Activated CD4-positive, alpha-beta T cell treated with anti-CD3 and anti-CD28 coated beads, Interleukin-2, amount 50 U/mL, for 4 hours (primary cell): ENCODE measurements at places on chromosomes 4 and X.

- peak; percentile 86 for DNase-seq
Observed at GRCh38 chrX:154368630-154369448, 5.6 kb downstream of the FLNA start.

DNA sequence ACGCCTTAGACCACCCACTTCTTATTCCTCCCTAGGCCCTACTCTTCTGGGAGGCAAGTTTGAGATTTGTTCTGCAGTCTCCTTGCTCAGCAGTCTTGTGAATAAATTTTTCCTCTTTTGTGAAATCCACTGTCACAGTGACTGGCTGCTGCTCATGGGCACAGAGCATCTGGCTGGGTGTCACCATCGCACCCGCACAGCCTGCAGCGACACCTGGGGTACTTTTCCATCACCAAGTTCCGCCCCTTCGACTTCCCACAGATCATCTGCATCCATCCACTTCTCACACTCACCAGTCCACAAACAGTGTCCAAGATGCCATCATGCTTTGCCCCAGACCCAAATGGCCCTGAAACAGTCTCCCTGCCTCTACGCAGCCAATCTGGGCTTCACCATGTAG is 36.4 kb upstream of the AFAP1 start:
- no peak for DNase-seq

DNA sequence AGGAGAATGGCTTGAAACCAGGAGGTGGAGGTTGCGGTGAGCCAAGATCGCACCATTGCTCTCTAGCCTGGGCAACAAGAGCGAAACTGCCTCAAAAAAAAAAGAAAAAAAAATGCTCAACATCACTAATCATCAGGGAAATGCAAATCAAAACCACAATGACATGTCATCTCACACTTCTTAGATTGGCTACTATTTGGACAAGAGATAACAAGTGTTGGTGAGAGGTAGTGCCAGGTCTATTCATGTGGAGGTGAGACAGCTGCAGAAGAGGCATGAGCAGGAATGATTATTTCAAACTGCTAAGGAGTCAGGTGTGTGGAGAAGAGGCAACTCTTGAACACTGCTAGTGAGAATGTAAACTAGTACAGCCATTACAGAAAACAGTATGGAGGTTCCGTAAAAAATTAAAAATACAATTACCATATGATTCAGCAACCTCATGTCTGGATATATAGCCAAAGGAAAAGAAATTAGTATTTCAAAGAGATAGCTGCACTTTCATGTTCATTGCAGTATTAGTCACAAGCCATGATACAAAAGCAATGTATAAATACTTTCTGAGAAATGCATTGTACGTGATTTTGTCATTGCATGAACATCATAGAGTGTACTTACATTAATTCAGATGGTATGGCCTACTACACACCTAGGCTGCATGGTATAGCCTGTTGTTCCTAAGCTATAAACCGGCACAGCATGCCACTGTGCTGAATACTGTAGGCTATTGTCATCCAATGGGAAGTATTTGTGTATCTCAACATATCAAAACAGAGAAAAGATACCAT is 75.3 kb downstream of the TMEM144 start:
- DNase-seq, result no peak

DNA sequence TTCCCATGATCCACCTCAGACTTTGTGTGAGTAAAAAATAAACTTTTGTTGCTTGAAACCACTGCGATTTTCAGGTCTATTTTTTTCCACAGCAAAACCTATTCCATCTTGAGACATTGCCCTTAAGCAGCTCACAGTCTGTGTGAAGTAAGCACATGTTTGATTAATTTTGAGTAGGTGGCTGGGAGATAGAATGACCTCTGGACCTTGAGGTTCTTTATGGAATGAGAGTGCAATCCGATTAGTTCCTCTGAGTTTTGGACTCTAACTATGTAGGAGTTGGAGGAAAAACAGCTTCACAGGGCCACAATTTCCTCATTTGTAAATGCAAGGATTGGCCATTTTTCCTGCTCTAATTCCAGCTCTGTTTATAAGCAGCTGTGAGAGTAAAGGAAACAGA is 234.1 kb upstream of the IGFBP7 start:
- DNase-seq, result no peak

- DNase-seq, result no peak
Observed at GRCh38 chr4:3322059-3322550, 29.3 kb downstream of the RGS12 start.

GRCh38 chrX:10177601-10178000 is 20.8 kb downstream of the CLCN4 start:
- DNase-seq, result no peak

DNA sequence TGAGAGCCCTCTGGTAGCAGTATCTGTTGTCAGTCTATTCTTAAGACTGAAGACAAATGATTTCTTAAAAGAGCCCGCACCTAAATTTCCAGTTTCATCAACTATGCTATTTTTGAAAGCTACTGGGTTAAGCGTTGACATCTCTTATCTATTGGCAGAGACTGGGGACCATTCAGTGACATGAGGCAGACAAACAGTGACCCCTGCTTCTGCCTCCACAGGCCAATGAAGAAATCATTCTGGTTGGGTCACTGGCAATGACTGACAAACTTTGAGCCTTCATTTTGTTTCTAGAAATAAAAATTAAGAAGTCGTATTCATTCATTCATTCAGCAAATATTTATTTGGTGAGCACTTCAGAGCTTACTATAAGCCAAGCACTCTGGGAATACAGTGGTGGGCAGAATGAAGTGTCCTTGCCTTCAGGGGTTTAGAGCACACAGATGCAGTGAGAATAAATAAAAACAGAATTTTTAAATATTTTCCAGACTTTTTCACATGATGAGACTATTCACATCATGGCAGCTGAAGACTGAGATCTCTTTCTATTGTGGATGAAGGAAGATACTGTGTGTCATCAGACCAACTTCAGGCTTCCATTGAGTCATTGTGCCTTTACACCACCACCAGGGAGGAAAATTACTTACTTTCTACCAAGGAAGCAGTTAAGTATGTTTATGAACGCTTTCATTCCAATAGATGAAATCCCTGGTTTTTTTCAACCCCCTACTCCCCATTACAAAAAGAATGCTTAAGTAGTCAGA is 36.0 kb downstream of the SORBS2 start:
- DNase-seq, result no peak

DNA sequence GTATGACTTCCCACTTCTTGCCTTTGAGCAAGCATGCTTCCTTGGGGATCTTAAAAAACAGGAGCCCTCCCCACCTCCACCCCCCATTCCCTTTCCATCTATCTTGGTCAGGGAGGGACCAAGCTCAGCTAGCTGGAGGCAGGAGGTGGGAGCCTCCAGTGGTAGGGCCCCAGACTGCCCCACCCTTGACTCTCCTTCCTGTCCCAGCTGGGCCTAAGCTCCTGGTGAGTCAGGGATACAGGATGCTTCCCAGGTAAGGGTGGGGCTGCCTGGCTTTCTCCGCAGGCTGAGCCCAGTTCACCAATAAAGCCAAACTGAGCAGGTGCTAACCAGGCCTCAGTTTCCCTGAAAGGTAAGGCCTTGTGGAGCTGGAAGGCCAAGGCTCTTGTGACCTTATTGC is 15.2 kb downstream of the EFNB1 start:
- no peak for DNase-seq

GRCh38 chr4:138790706-138791340 is 224.8 kb upstream of the NOCT start:
- no peak for DNase-seq

GRCh38 chr4:185002784-185003183 is 15.5 kb upstream of the HELT start:
- DNase-seq, result no peak

GRCh38 chr4:6408263-6408662 is 64.2 kb downstream of the PPP2R2C start:
- no peak for DNase-seq

GRCh38 chr4:53962516-53963225 is 101.7 kb downstream of the CHIC2 start:
- no peak for DNase-seq

- DNase-seq, result no peak
Observed at GRCh38 chr4:143514169-143514495, 630 bp downstream of the SMARCA5 start.

DNA sequence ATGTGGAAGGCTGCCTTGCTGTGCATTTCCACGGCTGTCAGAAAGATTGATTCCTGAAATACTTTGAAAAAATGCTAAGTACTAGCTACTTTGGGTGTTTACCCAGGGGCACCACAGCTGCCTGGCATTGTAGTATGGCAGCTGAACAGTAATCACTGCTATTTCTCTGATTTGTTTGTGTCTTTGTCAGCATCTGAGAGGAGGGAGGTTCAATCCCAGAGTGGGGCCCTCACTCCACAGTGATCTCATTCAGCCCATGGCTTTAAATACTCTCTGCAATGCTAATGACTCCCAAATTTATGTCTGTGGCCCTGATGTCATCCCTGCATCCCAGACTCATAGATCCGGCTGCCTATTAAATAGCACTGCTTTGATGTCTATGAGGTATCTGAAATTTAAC is 575.3 kb upstream of the MAGEB2 start:
- no peak for DNase-seq

DNA sequence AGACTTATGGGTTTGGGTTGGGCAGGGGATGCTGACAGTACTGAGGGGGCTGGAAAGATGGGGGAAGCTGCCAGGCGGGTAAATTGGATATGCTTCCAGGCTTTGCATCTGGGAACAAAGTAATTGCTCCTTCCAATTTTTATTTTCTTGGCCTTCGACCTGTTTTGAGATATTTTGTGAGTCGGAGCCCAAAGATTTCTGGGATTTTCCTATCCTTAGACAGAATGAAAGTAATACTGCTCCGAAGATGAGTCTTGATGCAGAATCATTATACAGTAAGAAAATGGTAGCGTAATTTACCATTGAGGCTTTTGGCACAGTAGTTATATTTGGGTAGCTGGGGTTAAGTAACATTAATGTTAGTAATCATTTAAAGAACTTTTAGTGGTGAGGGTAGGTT is 1.4 kb downstream of the SMARCA5 start:
- no peak for DNase-seq

DNA sequence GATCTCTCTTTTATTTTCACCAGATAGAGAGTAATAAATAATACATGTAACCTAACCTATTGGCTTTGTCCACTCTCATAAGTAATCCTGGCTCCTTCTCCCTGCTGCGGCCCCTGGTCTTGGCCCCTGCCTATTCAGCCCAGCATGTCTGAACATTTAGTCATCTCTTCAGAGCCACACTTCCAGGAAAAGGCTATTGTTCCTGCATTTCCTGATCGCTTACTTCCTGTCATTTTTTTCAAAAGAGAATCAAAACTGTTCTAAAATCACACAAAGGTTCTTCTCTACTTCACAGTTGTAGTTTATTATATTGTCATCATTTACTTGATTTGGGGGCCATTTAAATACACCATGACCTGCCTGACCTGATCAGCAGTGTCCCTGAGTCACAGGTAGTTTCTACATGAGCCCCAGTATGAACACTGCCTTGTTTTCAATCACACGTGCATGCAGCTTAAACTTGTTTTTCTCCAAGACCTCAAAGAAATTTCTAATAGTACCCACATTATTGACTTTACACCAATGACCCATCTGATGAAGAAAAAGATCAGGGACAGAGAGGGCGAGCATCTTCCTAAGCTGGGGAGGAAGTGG is 47.4 kb upstream of the KDR start:
- DNase-seq, result no peak

GRCh38 chrX:113770071-113770470 is 813.8 kb upstream of the HTR2C start:
- DNase-seq, result no peak

GRCh38 chr4:107468156-107468555 is 251.9 kb downstream of the PAPSS1 start:
- DNase-seq, result no peak

DNA sequence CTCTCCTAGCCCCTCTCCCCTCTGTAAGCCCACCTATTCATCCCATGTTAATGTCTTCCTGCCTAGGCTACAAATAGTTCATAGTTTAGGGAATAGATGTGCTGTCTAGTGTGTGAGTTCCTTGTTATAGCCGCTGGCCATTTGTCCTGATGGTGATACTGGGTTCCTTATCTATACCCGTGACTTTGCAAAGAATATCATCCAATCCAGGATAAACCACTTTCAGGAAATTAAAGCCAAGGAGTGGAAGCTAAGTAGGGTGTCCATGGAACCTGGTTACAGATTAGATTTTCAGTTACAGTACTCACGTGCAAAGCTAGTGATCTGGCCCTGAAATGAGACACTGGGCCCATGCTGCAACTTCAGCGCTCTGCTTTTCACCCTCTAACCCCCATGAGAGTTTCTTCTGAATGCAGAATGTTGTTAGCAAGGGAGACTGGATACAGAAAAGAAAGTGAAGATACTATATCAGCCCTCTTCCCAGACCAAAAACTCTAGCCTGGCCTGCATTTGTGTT is 111.4 kb downstream of the TMEM164 start:
- no peak for DNase-seq

DNA sequence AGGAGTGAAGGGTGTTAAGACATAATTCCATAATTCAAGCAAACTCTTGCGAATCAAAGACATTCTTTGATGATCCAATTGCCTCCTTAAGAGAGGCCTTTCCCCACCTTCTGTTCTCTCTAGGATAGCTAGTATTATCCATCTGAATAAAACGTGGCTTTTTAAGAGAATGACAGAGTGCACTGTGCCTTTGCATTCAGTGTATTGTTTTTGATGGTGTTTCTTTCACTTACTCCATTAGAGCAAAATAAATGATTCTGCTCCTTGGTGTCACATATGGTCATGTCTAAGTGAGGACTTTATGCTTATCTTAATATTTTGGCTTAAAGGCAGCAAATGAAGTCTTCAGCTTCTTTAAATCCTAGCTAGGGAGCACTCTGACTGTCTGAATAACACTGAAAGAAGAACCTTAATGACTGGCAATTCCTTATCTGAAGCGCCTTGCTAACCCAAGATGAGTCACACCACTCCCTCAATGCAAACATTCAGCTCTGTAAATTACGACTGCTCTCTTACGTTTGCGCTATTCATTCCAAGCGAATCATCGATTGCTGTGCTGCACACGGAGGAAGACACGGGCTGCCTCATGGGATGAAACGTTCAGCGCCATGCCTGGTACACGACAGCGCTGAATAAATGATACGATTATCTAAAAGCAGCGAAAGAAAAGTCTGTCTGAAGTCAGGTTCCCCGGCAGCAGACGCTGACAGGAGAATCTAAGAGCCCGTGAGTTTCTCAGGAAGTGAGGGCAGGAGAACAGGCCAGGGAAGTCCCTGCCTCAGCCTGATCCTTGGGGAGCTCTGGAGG is 35.1 kb upstream of the GEMIN8 start:
- DNase-seq, result no peak

- no peak for DNase-seq
Observed at GRCh38 chr4:148057984-148058859, 326.3 kb downstream of the ARHGAP10 start.

GRCh38 chr4:136307765-136308164 is 1224.5 kb downstream of the PCDH18 start:
- DNase-seq, result no peak

DNA sequence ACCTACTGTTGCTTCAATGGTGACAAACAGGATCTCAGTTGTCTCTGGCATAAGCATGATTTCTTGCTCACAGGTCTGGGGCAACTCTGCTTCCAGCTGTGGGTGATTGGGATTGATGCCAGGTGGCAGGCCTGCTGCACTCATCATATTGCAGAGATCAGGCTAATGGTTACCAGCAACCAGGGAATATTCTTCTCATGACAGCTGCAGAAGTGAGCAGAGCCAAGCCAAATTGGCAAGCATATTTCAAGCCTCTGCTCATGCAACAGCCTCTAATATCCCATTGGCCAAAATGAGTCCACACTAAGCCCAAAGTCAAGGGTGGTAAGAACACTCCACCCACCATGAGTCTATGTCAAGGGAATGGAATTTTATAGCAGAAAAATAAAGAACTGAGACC is 26.7 kb upstream of the TBC1D19 start:
- DNase-seq, result no peak
